Hematopoietic multipotent progenitor cell treated with erythropoietin and hydrocortisone succinate and interleukin-3 and kit ligand, for 8 days (in vitro differentiated cells): ENCODE measurements at places on chromosomes 16 and 17.

GRCh38 chr17:81683584-81684441, at the start of the genes ARL16 and HGS:
TSS of gene ARL16 (minus strand) at chr17:81683797. CDS start at chr17:81683753, 44 bp downstream.
TSS of gene HGS (plus strand) at chr17:81684011. CDS start at chr17:81684067, 56 bp downstream.
- peak; percentile 99 for DNase-seq

DNA sequence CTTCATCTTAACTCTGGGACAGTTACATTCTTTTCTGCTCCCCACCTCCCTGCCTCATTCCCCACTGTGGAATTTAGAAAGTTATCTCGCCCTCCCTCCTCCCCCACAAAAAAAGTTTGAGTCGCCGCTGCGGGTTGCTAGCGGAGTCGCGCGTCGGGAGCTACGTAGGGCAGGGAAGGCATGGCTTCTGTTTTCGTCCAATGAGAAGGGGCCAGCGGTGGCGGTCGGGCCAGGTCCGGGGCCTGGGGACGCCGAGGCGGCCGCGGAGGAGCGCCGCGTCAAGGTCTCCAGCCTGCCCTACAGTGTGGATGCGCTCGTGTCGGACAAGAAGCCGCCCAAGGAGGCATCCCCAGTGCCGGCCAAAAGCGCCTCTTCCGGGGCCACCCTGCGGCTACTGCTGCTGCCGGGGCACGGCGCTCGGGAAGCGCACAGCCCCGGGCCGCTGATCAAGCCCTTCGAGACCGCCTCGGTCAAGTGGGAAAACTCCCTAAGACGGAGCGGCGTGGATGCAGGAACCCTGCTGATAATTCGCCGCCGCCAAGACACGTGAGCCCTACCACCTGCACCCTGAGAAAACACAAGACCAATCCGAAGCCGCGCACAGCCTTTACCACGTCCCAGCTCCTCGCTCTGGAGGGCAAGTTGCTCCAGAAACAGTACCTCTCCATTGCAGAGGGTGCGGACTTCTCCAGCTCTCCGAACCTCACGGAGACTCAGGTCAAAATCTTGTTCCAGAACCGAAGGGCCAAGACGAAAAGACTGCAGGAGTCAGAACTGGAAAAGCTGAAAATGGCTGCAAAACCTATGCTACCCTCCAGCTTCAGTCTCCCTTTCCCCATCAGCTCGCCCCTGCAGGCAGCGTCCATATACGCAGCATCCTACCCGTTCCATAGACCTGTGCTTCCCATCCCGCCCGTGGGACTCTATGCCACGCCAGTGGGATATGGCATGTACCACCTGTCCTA, 8.9 kb downstream of the OR4D1 start:
- peak; percentile 64 for DNase-seq

- DNase-seq: no peak
Observed at GRCh38 chr17:61187038-61187437, 212.6 kb upstream of the TBX2 start.

DNA sequence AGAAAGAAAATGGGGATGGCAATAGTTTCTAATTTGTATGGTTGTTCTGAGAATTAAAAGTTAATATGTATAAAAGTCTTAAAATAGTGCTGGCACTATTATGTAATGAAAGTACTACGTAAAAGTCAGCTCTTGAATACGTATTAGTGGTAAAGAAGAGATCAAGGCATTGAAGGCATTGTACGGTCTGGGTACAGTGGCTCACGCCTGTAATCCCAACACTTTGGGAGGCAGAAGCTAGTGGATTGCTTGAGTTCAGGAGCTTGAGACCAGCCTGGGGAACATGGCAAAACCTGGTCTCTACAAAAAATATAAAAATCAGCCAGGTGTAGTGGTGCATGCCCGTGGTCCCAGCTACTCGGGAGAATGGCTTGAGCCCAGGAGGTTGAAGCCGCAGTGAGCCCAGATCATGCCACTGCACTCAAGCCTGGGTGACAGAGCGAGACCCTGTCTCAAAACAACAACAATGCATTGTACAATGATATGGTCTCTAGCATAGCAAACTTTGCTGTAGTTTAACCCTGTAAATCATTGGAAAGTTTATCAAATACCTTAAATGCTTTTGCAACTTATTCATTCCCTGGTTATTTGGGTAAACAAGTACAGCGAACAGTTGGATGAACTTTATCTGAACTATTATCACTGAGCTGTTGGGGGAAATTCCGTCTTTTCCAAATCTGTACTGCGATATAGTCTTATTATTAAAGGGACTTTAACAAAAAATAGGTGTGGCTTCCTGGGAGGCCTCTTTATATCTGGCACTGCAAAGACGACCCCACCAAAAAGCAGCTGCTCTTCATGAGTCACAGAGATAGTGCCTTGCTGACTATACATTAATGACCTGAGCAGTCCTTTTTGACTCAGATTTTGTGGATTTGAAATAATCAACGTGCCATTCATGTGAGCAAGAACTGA, 73.6 kb downstream of the GPRC5B start:
- no peak for DNase-seq

GRCh38 chr16:56682703-56683397, 580 bp downstream of the MT1X start:
- DNase-seq: no peak

DNA sequence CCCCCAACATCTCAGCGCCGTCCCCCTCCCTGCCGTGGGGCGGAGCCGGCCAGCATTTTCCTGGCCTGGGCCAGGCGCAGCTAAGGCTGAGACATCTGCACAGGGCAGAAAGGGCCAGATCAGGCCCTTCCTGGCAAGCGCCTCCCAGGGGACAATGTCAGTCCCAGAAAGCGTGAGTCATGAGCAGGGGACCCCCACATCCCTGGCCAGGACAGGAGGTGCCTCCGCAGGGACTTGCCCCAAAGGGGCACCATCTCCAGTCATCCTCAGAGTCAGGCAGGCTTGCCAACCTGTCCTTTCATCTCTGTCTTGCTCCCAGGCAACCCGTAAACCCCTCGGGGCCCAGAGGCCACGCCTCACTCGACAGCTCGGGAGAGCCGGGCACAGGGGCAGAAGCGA, 43.2 kb downstream of the SOCS1 start:
- DNase-seq: no peak

DNA sequence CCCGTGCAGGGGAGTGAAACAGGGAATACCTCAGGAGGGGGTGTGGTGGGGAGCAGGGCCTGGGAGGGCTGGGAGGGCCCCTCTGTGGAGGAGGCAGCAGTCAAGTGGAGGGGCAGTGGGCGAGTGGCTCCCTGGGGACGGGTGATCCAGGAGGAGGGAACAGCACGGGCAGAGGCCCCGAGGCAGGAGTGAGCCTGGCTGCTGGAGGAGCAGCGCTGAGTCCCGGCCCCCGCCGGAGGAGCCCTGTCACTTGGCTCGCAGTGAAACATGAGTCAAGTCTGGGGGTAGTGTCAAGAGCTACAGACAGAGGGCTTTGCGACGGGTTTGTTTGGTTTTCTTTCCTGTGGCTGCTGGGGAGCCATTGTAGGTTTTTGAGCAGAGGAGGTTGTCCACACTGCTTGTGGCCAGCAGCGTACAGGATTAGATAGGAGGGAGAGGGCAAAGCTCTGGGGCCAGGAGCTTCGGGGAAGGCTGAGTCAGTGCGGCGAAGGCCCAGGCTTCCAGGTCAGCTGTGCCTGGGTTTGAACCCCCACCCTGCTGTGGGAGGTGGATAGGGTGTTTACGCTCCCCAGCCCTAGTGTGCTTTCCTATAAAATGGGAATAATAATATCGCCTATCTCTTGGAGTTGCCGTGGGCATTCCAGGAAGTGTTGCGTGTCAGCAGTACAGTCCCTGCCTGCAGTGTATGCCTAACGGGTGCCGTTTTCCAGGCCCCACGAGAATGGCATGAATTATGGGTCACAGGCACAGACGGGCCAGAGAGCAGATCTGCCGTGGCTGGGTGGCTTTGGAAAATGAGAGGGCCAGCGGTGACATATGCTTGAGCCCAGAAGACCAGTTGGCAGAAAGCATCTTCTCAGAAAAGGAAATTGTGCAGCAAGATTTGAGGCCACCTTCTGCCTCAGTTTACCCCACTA, 115.9 kb upstream of the CIBAR2 start:
- no peak for DNase-seq

- DNase-seq: no peak
Observed at GRCh38 chr17:57910462-57911420, 44.5 kb downstream of the CUEDC1 start.

- DNase-seq: peak; percentile 43
Observed at GRCh38 chr17:59838052-59838916, 54.5 kb downstream of the TUBD1 start.

DNA sequence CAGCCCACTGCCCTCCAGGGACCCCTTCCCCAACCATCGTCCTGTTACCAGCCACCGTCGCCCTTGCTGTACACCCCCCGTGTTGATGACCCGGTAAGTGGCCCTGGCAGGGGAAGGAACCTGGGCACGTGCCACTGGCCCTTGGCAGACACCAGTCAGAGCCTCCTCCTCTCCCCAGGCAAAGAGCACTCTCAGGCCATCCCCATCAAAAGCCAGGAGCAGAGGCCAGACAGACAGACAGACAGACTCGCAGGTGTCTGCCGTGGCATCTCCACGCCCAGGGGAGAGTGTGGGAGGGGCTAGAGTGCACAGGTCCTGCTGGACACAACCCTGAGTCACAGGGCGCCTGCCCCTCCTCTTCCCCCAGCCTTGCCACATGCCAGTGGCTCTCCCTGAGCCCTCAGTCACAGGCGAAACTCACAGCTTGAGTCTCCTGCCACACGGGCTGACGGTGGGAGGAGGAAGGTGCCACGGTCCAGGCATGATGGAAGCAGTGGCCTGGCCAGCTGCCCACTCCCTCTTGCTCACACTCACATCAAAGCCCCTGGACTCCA, 7.8 kb downstream of the CLCN7 start:
- DNase-seq: no peak

DNA sequence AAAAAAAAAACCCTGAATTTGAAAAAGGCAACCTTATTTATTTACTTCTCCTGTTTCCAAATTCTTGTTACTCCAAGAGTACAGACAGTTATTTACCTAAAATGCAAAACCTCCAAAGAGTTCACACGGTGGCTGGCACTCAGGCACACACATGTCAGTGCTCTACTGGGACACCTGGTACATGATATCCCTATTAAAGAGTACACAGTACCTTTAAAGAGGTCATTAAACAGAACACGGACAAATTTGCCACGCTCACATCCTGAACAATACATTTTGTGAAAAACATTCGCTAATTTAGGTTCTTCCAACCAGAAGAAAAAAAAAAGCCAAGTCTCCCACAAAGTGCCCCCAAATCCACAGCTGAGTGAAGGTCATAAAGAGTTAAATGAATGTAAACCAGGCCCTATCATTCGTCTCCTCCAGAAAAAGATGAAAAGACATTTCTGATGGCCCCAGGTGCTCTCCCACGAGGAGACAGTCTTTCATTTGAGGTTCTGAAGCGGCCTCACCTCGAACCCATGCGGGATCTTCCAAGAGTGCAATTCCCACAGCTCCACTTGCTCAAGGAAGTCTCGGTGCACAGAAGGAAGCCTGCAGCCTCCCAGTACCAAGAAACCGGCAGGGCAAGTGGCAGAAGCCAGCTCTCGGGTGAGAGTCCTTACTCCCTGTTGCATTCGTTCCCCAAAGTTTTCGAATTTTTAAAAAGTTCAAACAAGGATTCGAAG, 993 bp downstream of the ERN1 start:
- DNase-seq: peak; percentile 35

DNA sequence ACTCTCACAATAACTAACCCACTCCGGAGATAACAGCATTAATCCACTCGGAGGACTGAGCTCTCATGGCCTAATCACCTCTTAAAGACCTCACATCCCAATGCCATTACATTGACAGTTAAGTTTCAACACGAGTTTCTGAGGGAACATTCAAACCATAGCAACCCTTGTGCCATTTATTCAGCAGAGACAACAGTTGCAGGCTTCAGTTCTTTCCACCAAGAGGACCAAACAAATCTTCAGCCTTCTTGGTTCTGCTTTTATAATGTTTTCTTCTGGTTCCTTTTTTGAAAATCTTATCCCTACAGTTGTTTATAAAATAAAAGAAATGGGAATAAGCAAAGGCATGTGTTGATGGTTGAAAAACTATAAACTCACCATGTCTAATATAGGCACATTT, 2.1 kb upstream of the CD300E start:
- no peak for DNase-seq

GRCh38 chr16:10561425-10561824, 19.0 kb downstream of the EMP2 start:
- no peak for DNase-seq

DNA sequence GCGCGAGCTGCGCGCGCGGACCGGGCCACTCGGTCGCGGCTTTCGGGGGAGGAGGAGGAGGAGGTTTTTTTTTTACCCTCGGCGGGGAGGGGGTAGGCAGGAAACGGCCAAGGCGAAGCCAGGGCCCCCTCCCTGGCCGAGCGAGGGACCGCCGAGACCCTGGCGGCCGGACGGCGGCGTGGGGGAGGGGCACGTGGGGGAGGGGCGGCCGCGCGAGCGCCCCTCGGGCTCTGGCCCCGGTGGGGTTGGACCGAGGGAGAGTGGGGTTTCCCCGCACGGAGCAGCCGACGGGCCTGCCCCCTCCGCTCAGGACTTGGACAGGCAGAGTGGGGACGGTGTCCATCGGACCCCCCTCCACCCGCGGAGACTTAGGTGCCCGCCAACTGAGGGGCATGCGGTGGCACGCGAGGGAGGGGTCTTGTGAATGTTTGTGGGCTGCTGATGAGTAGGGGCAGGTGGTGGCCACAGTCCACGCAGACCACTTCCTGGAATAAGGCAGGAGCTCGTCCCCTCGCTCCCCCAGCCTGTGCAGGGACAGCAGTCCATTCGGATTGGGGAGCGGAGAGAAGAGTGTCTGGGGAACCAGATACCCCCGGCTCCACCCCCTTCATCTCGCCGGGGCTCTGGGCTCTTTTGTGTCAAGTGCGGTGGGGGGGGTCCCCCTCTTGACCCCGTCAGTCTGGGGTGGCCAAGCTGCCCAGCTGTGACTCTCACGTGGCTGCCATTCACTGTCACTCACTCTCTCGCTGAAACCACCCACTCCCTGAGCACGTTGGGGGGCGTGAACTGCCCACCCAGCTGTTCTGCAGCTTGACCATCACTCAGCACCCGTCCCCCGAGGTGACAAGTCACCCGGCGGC, 3.0 kb upstream of the CHD3 start:
- peak; percentile 60 for DNase-seq

- peak; percentile 92 for DNase-seq
Observed at GRCh38 chr16:77722309-77723107, at the start of gene NUDT7. TSS of gene NUDT7 (plus strand) at chr16:77722514. CDS start at chr16:77722583, 69 bp downstream.

GRCh38 chr17:78232859-78233173, 1.4 kb downstream of the TMEM235 start:
- no peak for DNase-seq
